Activated T-cell treated with anti-CD3 and anti-CD28 coated beads, Interleukin-2, amount 50 U/mL, for 1 hour (primary cell): ENCODE measurements at places on chromosomes 3 and 15.

GRCh38 chr3:32004113-32004765 is 22.7 kb downstream of the ZNF860 start:
- DNase-seq, result no peak

- DNase-seq, result no peak
Observed at GRCh38 chr15:84992157-84992944, 10.7 kb downstream of the PDE8A start.

DNA sequence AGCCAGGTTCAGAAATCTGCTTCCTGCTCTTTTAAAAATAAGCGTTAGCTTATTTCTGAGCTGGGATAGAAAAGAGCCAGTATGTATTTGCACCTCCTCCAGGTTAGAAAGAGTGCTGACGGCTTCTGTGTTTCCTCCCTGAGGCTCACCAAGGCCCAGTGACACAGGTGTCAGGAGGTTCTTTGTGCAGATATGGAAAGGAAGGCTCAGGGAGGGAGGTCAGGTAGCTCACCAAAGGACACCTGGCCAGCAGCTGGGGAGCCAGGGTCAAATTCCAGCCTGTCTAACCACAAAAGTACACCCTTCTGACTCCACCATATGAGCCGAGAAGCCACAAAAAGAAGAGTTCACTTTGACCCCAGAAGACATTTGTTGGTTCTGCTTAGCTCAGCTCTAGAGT is 201.0 kb upstream of the WNT5A start:
- DNase-seq, result no peak

- no peak for DNase-seq
Observed at GRCh38 chr3:10763817-10764258, 52.2 kb upstream of the SLC6A11 start.

DNA sequence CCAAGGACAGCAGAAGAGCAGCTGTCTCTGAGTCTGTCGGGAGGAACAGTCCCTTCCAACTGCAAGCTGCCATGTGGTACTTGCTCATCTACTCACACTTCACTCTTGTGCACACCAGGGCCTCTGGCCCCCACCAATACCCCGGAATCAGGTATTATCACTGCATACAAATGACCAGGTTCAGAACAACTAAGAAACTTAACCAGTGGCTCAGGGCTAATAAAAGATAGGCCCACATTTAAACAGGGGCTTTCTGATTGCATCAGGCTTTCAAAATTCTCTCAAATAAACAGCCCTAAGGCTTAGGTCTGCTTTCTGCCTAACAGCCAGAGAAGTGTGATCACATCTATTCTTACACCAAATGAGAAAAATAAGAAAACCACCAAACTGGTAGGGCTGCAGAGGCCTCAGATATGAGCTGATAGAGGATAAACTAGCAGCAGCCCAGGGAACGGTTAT is 20.7 kb downstream of the CCDC12 start:
- no peak for DNase-seq

DNA sequence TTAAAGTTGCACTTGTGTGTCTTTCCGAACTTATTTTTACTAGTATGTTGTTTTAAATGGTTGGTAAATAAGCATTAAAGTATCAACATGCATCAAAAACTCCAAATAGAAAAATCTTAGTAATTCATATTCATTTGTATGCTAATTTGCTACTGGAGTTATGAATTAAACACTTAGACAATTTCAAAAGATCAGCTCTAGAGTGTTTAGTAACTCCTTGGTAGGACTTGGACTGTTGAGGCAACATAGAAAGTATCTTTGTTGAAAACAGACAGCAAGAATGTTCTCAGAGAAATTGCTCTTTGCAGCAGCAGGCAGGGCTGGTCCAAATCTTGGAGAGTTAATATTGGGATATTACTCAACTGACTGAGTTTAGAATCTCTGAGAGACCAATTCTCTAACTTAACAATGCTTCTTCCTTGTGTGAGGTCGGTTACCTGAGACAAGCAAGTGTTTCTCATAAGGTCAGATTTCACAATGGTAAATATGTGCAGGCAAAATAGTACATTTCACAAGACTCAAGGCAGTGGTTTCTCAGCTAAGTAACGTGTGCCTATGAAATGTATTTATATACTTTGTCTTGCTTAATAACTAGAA is 147.8 kb upstream of the IL12A start:
- DNase-seq, result no peak

- DNase-seq, result no peak
Observed at GRCh38 chr3:27594096-27594690, 110.0 kb upstream of the SLC4A7 start.

- DNase-seq, result no peak
Observed at GRCh38 chr3:38311476-38311875, 29.4 kb downstream of the SLC22A14 start.

DNA sequence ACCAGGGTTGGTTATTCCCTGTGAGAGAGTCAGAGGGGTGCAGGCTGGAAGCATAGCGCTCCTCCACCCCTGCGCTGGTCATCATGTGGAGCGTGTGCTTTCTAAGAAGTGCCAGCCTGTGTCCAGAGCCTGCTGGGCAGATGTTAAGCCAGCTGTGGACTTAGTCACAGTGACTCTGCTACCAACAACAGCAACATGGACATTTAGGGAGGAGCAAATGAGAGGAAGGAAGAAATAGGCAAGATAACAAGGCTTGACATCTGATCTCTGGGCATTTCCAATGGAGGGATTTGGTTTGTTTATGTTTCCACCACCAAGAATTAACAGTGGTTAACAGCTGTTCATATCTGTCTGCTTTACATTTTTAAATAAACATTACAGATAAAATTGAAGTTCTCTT is 36.4 kb upstream of the MYZAP start:
- DNase-seq, result no peak

DNA sequence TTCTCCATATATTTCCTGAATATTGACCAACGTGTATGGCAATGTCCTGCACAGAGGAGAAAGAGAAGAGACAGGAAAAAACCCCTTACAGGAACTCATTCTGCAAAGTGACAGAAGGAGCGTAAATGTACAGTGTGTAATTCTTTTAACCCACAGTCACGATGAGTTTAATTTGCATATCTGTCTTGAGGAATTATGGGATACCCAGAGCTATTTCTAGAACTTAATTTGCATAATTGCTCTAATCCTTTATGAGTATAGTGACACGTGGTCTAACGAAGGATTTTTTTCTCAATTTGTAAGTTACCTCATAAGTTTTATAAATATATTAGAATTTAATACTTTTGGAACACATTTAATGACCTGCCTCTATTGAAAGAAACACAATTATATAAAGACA is 9.8 kb downstream of the GPR27 start:
- no peak for DNase-seq

- no peak for DNase-seq
Observed at GRCh38 chr3:72519946-72520604, 328.2 kb downstream of the SHQ1 start.

- no peak for DNase-seq
Observed at GRCh38 chr3:147210676-147211075, 195.7 kb downstream of the ZIC4 start.

DNA sequence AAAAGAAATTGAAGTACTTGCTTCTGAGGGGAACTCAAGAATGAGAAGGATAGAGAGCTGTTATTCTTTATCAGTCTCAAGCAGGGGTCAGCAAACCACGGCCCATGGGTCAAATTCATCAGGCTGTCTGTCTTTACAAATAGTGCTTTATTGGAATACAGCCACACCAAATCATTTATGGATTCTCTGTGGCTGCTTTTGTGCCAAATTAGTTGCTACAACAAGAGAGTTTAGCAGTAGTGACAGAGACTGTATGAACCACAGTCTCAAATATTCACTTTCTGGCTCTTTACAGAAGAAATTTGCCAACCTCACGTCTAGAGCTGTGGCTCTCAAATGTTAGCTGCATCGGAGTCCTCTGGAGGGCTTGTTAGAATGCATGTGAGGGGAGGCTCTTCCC is 258.0 kb upstream of the RARB start:
- no peak for DNase-seq
